ENCODE measurements at places on chromosomes 5 and 9. TPM values are rescaled to one million over a fixed set of nuclear protein-coding genes. Genes with fewer than 3 reads are reported as not detected.

DNA sequence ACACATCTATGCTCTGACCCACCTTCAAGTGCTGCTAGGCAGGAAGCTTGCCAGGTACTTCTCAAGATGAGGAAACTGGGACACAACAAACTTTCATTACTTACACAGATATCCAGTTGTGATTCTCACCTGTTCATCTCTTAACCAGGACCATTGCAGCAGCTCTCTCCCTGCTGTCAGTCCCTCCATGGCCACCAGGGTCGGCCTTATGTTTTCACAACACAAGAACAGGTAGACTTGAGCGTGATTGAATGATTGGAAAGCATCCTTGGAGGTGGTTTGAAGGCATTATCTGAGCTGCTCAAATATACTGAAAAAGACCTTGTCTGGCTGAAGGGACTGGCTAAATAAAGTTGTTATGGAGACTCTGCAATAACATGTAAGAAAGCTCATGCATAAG is 94.4 kb downstream of the MTREX start:
- DNase-seq = no peak

DNA sequence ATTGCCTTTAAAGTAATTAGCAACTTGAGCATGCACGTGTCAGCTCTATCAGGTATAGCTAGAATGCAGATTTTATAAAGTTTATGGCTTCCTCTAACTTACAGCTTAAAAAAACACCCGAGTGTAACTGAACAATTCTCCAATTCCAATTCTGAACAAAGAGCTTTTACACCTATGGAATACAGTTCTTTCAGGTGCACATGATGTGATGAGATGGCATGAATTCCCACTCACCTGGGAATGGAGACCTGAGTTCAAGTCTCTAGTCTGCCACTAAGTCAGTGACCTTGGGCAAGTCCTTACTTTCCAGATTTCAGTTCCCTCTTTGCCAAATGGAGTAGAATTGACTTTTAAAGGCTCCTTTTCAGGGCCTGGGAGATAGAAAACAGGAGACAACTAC is 1.8 kb downstream of the ZFAND5 start:
- no peak for DNase-seq

- DNase-seq = no peak
Measured at GRCh38 chr5:6107675-6108539, 270.4 kb downstream of the MED10 start.

- DNase-seq = no peak
Measured at GRCh38 chr5:168147106-168147505, 144.3 kb upstream of the WWC1 start.

RASGRF2 gene
- total RNA-seq = 10.6 TPM

- DNase-seq = no peak
Measured at GRCh38 chr9:85647571-85647970, 94.2 kb downstream of the AGTPBP1 start.

GRCh38 chr5:128271859-128272464 is 188.4 kb downstream of the SLC12A2 start:
- DNase-seq = peak; percentile 84

SNX24 gene
- total RNA-seq = 60.3 TPM

GRCh38 chr5:112087222-112087621 is 330.2 kb upstream of the NREP start:
- no peak for DNase-seq
